ENCODE measurements at places on chromosomes 2 and 18. TPM values are rescaled to one million over a fixed set of nuclear protein-coding genes. Genes with fewer than 3 reads are reported as not detected.

CD28 gene
- not detected for total RNA-seq

NPHP1 gene
- 6.7 TPM for total RNA-seq

HOXD1 gene
- total RNA-seq: 10.4 TPM

PTPN2 gene
- total RNA-seq: 50.4 TPM

CPO gene
- not detected for total RNA-seq

SCYGR4 gene
- not detected for total RNA-seq

- DNase-seq: no peak
These were observed 260.5 kb downstream of the DYSF start for GRCh38 chr2:71713581-71714580.

DNA sequence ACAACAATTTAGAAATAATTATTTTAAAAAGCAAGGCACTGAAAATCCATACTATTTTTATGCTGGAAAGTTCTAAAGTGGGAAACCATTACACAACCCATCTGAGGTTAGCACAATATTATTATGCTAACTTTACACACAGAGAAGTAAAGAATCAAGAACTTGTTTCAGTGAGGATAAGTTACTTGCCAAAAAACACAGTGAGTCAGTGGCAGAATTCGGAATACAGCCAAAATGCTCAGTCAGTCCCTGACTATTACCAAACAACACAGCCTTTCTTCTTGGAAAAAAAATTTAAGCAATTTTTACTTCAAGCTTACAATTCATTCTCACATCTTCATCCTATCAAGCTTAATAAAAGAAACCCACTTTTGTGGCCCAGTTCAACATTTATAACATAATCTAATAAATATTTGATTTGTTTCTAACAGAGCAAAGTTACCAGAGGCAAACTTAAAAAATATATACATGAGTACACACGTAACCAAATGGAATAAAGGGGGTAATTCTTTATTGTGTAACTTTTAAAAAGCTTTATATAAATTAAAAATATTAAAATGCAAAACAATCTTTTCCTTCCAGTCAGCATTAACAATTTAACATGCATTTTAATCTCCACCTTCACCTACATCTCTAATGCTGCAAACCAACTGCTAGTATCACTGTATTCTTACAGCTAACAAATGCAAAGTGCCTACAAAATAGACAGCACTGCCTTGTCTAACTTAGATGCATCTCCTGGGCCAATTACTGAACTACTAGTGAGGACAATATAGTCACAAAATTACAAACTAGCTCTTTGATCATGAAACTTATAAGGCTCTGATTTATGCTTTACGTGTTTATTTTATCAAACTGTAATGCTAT is 55.2 kb downstream of the CCDC88A start:
- no peak for DNase-seq

DNA sequence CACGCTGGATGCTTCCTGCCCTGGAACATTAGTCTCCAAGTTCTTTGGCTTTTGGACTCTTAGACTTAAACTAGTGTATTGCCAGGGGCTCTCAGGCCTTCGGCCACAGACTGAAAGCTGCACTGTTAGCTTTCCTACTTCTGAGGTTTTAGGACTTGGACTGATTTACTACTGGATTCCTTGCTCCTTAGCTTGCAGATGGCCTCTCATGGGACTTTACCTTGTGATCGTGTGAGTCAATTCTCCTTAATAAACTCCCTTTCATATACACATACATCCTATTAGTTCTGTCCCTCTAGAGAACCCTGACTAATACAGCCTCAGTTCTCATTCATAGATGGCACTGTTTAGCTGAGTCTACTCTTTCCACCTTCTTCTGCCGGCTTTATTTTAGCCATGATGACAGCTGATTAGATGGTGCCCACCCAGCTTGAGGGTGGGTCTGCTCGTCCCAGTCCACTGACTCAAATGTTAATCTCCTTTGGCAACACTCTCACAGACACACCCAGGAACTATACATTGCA is 389.1 kb downstream of the NYAP2 start:
- no peak for DNase-seq

GRCh38 chr18:3520230-3521085 is 70.5 kb downstream of the TGIF1 start:
- no peak for DNase-seq

GRCh38 chr2:111178730-111179405 is 58.2 kb downstream of the BCL2L11 start:
- DNase-seq: peak; percentile 94

Measured in HepG2 (cell line).